NCI-H1436 (cell line): ENCODE measurements at places on chromosomes 7 and 10.
A peak's percentile ranks its signal among the peaks of the same experiment; 100 is the strongest.

DNA sequence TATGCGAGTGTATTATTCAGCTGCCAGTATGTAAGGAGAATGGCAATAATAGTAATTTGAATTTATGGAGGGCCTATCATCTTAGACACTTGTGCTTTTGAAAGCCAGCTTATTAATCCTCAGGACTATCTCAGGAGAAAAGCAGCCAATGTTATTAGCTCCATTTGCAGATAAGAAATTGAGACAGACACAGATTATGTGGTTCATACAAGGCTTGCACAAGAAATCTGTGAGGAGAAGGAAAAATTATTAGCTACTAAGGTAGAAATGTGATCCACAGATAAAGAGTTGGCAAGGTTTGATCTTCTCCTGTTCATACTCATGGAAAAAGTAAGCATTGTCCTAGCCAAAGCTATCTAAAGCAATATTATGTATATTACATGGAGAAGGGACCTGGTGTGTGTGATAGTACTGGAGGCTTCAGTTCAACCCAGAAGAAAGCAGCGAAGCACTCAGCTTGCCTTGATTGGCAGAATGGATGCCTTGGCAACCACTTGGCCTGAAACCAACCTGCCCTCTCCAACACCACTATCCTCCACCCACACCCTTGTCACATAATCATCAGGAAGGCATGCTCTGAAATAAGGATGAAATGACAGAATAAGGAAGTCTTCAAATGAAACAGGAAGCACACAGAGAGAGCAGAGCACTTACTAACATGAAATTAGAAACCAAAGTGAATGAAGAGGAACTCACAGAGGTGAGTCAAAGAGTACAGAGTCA lies 18.0 kb downstream of the MACC1 start:
- DNase-seq: peak; percentile 79

- DNase-seq: no peak
These were observed 141.9 kb downstream of the RPS24 start for GRCh38 chr10:78175444-78176015.

- no peak for DNase-seq
These were observed 2.7 kb downstream of the SKIDA1 start for GRCh38 chr10:21522631-21523406.

DNA sequence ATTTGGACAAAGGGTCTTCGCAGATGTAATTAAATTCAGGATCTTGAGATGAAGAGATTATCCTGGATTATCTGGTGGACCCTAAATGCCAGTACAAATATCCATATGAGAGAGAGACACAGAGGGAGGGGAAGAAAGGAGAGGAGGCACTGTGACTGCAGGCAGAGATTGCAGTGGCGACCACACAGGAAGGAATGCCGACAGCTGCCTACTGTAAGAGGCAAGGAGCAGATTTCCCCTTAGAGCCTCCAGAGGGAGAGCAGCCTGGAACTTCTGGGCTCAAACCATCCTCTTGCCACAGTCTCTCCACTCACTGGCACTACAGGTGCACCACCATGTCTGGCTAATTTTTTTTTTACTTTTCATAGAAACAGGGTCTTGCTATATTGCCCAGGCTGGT lies 152.3 kb downstream of the SDK1 start:
- DNase-seq: no peak

DNA sequence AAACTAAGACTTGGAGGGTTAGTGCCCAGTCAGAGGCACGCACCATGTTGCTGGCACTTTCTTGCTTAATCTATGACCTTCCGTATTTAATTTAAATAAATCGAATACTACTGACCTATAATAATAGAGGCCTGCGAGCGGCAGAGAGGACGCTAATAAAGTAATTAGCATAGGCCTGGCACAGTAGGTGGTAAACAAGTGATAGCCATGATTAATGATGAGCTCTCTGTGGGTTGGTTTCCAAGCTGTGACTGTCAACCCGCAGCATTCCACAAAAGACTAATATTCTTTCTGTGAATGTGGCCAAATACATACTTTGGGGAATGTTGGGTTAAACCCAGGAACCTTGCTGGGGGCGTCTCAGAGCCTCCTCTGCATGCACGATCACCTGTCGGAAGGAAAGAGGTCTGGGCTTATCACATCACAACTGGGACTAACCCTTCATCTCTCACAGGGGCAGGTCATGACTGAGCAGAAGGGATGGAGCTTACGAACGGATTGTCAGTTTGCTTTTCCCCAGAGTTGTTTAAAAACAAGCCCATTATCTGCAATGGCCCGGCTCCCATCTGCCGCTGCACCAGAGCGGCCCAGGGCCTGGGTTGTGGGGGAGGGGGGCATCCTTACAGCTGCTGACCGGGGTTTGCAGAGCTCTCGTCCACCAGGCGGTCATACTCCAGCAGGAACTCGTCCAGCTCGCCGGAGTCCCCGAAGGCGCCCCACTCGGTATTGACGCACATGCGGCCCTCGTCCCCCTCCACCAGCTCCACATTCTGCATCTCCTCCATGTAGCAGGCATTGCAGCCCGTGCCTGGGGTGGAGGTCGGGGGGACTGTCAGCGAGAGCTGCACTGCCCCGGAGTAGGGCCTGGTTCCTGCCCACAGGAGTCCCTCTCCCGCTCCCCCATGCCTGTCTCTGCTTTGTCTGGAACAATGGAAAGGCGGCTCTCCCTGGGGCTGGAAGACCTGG lies 6.2 kb upstream of the MYL7 start:
- no peak for DNase-seq

GRCh38 chr10:18134921-18135320 lies 5.3 kb upstream of the CACNB2 start:
- DNase-seq: no peak

DNA sequence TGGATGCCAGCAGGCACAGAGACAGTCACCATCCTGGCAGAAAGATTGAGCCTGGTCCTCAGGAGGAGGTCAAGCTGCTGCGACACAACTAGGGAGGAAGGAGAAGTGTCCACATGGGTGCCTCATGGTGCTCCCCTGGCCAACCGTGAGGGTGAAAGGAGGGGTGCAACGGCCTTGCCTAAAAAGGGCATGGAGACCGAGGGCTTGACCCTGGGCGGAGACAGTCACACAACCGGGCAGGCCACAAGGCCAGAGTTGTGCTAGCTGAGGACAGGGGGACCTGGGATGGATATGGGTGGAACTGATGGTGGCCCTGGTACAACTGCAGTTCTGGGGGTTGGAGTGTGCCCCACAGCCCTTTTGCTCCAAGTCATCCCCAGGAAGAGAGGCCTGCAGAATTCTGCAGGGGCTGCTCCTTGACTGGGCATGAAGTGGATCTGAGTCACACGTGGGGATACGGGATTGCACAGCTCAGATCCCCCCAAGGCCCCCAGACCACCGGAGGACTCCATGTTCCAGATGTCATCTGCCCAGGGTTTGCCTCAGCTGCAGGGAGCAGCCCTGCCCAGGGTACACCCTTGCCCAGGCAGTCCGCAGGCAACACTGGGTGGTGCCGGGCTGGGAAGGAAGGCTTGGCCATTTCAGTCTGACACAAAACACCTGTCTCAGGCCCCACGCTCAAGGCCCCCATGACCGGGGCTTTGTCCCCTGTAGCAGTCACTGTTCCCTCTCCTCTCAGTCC lies 602.3 kb upstream of the MGMT start:
- DNase-seq: no peak

DNA sequence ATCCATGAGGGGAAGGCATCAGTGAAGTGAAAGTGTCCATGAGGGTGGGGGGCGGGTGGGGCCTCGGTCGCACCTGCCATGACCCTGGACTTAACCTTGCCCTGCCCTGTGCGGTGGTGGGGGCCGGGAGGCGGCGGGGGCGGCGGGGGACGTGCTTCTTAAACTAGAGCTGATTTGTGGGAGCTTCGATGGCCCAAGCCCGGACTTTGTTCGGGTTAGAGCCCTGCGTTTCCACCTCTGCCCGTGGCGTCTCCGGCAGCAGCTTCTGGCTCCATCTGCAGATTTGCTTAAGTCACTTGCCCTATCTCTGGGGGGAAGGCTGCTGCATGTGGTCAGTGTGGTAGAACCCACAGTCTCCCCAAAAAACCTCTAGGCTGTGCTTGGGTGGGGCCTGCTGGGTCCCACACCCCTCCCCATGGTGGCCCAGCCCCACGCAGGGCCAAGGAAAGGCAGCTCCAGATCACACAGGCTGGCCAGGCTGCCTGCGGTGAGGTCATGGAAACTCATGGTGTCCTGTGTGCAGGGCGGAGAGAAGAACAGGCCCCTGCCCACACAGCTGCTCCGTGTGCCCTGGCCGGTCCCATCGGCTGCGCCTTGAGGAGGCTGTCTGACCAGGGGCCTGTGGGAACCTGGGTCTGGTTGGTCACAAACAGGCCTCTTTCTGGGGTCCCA lies 93.2 kb downstream of the INPP5A start:
- DNase-seq: no peak

DNA sequence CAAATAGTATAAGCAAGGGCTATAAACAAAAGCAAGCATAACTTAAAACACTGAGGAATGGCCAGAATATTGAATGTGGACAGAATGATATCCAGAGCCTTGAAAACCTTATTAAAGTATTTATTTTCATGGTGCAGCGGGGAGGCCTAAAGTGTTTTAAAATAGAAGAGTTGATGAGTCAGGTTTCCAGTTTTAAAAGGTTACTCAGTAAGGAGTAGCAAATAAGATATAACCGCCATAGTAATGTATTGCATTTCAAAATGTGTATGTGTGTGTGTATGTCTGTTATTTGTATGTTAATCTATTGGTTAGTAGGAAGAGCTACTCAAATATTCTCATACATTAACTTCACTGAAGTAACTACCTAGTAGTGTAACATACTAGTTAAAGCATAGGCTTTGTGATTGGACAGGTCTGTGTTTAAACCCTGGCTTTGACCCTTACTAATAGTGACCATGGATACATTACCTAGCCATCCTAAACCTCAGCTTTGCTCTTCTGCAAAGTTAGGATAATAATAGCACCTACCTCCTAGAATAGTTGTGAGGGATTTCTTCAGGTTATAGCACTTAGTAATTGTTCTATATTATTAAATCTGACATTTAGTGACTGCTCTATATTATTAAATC lies 16.9 kb downstream of the CUTC start:
- DNase-seq: no peak

GRCh38 chr7:27316311-27316710 lies 73.7 kb downstream of the EVX1 start:
- no peak for DNase-seq

DNA sequence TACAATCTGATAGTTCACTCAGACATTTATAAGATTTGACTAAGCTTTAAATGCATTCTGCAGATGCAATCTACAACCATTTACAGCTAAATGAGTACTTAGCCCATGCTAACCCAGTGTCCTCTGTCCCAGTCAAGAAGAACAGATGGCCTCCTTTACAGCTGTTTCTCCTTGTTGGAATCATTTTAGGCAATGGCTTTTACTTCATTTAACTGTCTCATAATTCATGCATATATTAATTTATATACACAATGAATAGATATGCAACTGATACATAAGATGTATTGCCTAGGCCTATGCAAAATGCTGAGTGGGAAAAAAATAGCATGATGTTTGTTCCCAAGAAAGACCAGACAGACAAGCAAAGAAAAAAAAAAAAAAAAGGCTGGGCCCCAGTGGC lies 82.2 kb downstream of the TSPAN12 start:
- DNase-seq: no peak

DNA sequence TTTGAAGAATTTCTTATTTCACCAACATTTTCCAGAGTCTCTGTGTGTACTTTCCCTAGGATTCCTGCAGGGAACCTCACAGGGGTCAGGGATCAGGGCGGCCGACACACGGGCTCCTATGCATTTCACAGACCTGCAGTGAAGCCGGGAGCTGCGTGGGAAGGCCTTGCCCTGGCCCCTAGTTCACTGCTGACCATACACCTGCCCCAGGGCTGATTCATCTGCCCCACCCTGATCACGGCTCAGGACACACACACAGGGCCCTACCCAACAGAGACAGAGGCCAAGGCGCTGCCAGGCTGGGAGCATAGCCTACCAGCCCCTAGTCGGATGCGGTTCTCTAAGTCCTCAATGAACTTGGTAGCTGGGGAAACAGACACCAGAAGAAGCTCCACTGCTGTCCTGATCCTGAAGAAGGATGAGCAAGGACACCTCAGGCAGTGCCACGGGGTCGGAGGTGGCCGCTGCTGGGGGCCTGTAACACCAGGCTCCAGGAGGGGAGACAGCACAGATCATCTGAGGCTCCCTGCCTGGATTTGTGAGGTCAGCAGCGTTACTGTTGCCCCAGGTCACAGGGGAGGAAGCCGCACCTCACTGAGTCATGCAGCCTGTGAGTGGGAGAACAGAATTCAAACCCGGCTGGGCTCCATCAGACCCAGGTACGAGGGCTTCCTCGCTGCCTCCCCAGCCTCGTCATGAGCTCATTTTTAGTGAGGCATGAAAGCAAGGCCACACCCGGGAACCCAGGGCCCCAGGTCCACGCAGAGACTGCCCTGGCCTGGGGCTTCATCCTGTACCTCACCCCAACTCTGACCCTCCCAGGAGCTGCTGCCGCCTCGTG lies 278.8 kb upstream of the PPP2R2D start:
- no peak for DNase-seq
